ENCODE measurements at places on chromosomes 16 and 17.
A peak's percentile ranks its signal among the peaks of the same experiment; 100 is the strongest.

DNA sequence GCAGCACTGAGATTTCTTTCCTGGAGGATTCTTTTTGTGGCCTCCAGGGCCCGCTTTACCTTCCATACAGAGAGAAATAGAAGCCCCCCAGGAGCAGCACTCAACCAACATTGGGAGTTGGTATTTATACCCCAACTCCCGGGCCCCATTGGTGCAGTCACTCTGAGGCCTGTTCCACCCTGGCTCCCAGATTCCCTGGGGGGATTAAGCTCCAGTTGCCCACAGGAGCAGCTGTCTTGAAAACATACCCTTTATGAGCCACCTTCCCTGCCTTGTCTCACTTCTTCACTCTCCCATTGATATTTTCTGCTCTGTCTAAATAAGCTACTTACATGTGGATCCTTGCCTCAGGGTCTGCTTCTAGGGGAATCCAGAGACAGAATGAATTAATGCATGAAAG lies 167.8 kb downstream of the KATNIP start:
- no peak for DNase-seq

- no peak for DNase-seq
Observed at GRCh38 chr16:56783344-56783743, 53.4 kb downstream of the NUP93 start.

DNA sequence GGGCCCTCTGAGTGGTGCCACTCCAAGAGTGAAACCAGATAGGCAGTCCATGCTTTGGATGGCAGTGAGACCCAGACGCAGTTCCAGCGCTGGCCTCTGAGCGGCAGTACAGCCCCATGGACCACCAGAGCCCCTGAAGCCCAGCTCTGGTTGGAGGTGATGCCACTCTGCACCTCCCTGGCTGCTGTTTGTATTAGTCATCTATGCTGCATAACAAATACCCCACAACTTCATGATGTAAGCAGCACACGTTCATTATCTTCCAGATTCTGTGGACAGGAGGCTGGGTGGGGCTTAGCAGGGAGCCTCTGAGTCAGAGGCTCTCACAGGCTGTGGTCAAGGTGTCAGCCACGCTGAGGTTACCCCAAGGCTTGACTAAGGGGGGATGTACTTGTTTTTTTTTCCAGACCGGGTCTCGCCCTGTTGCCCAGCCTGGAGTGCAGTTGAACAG lies 5.1 kb upstream of the NME4 start:
- peak; percentile 73 for DNase-seq

GRCh38 chr17:41116297-41116696 lies 1.9 kb downstream of the KRTAP4-11 start:
- no peak for DNase-seq

GRCh38 chr17:60422162-60422665 lies at the start of gene CHCT1:
Gene CHCT1, plus strand, starts transcription at chr17:60422489. Its CDS starts 104 bp downstream, at chr17:60422593.
- no peak for DNase-seq

DNA sequence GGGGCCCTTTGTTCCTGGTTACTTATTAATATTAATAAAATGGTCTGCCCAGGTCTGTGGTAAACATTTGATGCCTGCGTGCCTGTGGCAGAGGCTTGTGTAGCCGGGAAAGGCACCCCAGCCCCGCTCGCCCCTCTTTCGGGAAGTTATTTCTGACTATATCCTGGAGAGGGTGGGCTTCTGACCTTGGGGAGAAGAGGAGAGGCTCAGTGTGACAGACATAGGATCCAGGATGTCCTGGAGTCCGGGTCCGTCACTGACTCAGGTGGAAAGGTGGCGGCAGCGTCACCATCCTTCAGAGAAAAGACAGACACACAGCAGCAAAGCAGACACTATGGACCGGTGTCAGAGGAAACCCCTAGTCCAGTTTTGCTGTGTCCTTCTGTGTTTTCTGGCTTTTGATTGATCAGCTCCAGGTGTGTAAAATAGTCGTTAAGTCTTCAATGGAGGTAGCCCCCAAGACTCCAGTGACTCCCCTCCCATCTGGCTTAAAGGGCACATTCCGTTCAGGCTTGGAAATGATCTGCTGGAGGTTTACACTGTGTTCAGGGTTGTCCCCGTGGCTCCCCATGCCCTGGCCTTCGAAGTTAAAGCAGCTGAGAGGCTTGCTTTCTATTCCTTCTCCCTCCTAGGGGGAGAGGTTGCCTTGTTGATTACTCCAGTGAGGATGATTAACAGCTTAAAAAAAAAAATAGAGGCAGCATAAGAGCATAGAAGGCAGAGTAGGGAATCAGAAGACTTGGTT lies 81.6 kb downstream of the CCDC182 start:
- DNase-seq = no peak

DNA sequence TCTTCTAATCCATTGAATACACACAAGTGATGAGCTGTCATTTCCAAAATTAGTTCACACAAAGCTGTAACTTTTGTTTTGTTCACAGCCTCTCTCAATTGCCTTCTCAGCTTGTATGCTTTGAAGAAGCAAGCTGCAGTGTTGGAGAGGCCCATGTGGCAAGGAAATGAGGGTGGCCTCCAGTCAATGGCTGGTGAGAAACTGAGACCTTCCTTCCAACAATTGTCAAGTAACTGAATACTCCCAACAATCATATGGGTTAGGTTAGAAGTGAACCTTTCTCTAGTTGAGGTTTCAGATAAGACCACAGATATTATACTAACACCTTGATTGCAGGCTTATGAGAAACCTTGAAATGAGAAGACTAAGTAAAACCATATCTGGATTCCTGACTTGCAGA lies 82.4 kb upstream of the SOX9 start:
- no peak for DNase-seq

- DNase-seq = no peak
Observed at GRCh38 chr17:17387017-17387497, 83.9 kb downstream of the NT5M start.

- no peak for DNase-seq
Observed at GRCh38 chr16:15796885-15797284, 59.9 kb downstream of the MYH11 start.

- no peak for DNase-seq
Observed at GRCh38 chr17:27808628-27809027, 8.3 kb upstream of the NOS2 start.

DNA sequence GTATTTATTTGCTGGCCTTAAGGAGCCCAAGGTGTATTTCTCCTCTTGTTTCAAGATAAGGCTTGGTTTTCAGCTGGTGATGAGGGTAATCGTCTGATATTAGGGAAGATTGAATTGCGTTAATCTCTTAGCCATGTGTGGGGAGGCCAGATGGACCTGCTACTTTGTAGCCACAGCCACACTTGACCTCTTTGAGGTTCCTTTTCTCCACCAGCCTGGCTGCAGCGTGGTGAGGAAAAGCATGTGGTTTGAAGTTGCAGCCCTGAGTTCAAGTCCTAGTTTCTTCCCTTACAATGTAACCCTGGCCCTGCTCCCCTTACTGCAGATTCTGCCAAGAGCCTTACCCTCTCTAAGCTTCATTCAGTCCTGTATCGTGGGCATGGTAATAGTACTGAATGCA lies 3.1 kb downstream of the MINK1 start:
- DNase-seq = no peak

GRCh38 chr16:25419153-25419552 lies 161.5 kb upstream of the ZKSCAN2 start:
- DNase-seq = no peak

- DNase-seq = peak; percentile 4
Observed at GRCh38 chr16:75379911-75380847, 53.1 kb downstream of the CFDP1 start.

GRCh38 chr17:79097226-79098055 lies 22.8 kb downstream of the ENGASE start:
- DNase-seq = no peak

DNA sequence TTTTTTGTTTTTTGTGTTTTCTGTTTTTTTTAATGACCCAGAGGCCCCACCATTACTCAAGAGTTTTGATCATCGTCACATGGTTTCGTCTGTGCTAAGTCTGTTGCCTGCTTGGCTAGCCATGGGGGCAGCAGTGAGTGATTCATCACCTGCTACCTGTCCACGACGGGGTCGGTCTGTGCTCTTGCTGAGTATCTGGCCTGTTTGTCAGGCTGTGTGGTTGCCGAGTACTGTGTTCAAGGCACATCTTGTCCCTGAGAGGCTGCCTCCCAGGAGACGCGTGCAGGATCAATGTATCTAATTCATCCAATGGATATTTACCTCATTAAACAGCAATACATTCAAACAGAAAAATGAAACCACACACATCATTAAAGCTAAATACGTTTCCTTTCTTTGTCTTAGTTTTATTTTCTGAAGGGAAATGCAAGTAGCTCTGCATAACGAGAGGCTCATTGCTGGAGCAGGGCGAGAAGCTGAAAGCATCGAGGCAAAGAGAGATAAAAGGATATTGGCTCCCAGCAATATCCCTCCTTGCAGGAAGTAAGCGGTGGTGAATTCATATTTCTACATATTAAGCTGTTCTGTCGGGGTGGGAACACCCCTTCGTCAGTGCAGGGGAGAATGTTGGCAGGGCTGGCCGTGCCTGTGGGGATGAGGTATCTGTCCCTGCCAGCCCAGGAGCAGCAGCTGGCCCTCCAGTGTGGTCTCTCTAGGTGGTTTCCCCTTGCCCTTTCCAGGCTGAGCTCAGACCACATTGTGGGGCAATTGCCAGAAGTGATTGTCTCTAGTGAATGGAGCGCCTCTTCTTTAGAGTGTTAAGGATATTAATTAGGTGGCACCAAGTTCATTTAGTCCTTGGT lies 166.2 kb upstream of the ASIC2 start:
- no peak for DNase-seq

GRCh38 chr17:81403671-81404534 lies 8.6 kb downstream of the BAHCC1 start:
- no peak for DNase-seq

- no peak for DNase-seq
Observed at GRCh38 chr17:27621536-27621935, 9.5 kb upstream of the LGALS9 start.

DNA sequence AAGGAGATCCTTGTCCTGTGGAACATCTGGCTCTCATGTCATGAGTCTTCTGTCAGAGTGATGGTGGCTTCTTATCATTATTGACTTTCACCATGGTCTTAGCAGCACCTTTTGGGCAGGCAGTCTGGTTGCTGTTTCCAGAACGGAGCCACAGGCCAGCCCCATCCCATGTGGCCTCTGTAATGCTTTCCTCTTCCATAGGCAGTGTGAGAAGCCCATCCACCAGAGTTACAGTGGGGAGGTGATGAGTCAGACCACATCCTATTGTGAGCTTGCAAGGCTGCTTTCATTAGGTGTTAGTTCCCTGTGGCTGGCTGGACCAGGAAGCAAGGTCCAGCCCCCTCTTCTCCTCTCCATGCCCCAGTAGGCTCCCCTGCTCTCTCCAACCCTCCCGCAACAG lies 30.8 kb upstream of the SPACA3 start:
- DNase-seq = no peak

- no peak for DNase-seq
Observed at GRCh38 chr16:73966851-73967250, 329.8 kb upstream of the PSMD7 start.

- DNase-seq = no peak
Observed at GRCh38 chr16:6557353-6558023, 775.2 kb upstream of the RBFOX1 start.

DNA sequence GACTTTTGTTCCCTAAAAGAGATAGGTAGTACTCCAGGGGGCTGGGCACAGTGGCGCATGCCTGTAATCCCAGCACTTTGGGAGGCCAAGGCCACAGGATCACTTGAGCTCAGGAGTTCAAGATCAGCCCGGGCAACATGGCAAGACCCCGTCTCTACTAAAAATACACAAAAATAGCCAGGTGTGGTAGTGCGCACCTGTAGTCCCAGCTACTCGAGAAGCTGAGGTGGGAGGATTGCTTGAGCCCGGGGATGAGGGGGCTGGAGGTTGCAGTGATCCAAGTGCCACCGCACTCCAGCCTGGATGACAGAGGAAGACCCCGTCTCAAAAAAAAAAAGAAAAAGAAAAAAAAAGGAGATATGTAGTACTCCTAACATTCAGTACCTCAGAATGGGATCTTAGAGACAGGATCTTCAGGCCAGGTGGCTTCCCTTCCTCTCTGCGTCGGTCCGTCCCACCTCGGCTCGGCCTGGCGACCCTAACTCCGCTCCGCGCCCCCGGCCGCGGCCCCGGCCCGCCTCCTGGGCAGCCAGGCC lies 89.6 kb downstream of the CDC27 start:
- no peak for DNase-seq

DNA sequence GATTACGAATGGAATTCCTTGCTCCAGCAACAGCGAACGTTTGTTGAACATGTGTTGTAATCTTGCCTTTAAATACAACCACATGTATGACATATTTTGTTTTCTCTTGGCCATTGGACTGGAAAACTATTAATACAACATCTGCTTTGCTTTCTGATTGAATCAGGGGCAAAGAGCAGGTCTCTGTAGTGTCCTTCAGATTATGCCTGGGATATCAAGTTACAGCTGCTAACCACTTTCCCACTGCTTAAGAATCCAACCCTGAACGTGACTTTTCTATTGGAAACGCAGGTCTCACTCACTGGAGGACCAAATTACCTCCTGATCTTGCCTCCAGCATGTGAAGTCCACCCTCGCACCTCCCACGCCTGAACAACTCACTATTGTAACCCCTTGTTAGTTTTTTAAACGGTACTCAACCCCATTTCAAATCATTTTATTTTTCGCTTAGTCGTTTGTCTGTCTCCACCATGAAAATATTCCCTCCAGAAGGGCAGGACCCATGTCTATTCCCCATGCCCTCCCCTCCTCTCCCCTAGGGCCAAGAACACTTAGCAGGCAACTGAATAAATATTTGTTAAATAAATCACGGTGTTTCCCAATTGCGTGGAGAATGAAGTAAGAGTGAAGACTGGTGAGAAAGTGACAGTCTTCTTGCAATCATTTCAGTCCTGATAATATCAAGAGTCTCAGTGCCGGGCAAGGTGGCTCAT lies 57.4 kb upstream of the MRTFB start:
- DNase-seq = no peak

DNA sequence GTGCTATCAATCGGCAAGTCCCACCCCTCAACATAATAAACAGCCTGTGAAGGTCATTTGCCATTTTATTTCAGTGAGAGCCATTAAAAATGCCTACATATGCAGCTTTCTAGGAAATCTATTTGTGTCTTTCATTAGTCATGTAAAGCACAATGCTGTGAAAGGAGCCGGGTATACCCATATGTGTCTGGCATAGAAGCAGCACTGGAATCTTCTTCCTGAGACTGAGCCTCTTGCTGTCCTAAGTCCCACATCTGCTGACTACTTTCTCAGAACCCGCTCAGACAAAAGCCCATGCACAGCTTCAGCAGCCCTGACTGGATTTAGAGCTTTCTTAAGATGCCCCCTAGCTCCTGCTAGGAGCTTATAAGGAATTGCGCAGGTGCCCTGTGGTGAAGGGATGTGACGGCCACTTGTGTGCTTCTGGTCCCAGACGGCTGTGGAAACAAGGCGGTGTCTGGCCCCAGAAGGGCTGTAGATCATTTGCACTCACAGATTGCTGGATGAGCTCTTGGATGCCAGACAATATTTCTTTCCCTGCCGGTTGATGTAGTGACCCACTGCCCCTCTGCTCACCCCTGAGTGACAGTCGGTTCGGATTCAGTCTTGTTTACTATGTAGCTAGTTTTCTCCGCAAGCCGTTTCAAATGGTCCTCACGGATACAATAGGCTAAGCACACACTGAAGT lies 172.2 kb downstream of the ANKFN1 start:
- DNase-seq = no peak

- no peak for DNase-seq
Observed at GRCh38 chr16:64950262-64950661, 171.6 kb downstream of the CDH11 start.

- DNase-seq = no peak
Observed at GRCh38 chr17:10069301-10069700, 129.1 kb downstream of the GAS7 start.

- DNase-seq = no peak
Observed at GRCh38 chr16:56277075-56277474, 85.8 kb downstream of the GNAO1 start.

All from activated CD4-positive, CD25-positive, alpha-beta regulatory T cell (primary cell).